Memory B cell (primary cell): ENCODE measurements at places on chromosomes 16 and 17.
A peak's percentile ranks its signal among the peaks of the same experiment; 100 is the strongest.

DNA sequence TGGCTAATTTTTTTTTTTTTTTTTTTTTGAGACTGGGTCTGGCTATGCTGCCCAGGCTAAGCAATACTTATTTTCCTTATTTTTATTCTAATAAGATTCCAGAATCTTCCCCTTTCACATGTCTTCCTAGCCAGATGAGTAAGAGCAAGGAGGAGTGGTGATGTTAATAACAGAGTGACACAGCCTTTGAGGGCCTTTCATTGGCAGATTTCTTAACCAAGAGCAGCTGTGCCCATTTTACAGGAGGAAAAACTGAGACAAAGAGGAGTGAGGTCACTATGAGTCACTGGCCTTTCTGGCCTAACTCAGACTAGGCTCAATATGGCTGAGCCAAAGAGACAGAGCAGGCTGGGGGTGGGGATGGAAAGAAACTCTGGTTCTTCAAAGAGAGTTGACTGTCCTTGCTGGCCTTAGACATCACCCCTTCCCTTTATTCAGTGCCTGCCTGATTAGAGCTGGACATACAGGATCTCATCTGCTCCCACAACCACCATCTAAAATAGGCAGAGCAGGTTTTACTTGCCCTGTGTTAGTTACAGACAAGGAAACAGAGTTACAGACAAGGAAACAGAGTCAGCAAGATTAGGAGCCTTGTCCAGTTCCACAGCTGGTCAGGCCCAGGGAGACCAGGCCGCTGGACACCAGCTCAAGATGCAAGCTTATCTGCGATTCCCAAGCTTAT lies 50.0 kb upstream of the TOB1 start:
- DNase-seq, result no peak

DNA sequence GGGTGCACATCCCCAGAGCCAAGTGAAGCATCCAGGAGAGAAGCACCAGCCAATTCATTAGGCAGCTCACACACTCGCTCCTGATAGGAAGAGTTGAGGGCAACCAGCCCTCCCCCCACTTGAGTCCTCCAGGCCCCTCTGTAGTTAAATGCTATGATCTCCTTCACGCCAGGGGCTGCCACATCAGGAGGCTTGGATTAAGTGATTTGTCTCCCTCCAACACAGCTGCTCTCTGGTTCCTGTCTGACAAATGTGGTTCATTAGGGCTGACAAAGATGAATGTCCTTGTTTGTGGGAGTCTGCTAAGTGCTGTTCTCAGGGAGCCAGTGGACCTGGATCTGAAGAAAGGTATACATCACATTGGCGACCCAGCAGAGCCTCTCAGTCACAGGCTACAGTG lies 94.5 kb upstream of the WSCD1 start:
- no peak for DNase-seq

- DNase-seq, result no peak
These were observed 1.7 kb downstream of the FZD2 start for GRCh38 chr17:44558710-44559633.

- no peak for DNase-seq
These were observed 271.0 kb downstream of the PHKB start for GRCh38 chr16:47732122-47732521.

DNA sequence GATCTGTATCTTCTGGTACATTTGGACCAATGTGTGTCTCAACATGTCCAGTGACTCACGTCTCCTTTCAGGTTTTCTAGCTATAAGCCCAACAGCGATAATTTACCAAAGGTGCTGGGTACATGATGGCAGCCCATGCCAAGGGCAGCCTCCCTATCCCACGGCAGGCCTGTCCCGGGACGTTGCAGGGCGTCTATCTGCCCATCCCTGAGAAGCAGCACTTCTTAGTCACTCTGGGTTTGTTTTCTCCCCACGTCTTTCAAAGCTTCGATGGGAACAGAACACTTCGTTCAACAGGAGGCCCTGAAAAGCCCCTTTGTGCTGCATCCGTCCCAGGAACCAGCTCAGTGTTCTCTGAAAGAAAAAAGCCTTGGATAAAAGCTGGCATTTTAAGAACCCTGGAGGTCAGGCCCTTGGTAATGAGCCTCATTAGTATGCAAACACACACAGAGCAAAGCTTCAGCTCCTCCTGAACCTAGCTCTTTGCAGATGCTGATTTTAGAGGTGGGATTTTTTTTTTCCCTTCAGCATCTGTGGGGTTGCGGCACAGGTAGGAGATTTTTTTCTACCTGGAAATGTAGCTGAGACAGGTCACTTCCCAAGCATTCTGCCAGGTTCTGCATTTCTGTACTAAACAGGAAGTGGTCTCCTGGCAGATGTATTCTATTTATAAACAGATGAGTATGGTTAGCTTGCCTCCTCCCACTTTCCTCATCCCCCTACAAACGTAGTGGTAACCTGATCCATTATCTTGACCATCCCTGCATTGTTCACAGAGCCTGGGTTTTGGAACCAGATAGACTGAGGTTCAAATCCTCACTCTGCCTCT lies 17.5 kb upstream of the MT4 start:
- no peak for DNase-seq

- peak; percentile 96 for DNase-seq
These were observed at the start of the genes IFT20 and TNFAIP1 for GRCh38 chr17:28335201-28335958. TSS of gene IFT20 (minus strand) at chr17:28335472. CDS start at chr17:28331985, 3,487 bp downstream. TSS of gene TNFAIP1 (plus strand) at chr17:28335761. CDS start at chr17:28339522, 3,761 bp downstream.

DNA sequence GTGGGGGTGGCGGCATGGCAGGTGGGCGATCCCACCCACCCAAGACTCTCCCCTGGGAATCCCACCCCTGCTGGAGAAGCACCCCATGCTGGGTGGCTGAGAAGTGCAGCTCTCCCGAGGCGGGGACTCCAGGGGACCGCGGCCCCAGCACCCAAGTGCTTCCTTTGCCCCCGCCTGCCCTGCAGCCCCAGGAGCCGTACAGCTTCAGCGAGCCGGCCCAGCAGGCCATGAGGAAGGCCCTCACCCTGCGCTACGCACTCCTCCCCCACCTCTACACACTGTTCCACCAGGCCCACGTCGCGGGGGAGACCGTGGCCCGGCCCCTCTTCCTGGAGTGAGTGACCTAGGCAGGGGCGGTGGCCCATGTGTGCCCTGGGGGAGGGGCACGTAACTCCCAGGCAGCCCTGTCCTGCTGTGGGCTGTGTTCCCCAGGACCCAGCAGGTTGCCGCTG lies 11.7 kb downstream of the GAA start:
- no peak for DNase-seq

DNA sequence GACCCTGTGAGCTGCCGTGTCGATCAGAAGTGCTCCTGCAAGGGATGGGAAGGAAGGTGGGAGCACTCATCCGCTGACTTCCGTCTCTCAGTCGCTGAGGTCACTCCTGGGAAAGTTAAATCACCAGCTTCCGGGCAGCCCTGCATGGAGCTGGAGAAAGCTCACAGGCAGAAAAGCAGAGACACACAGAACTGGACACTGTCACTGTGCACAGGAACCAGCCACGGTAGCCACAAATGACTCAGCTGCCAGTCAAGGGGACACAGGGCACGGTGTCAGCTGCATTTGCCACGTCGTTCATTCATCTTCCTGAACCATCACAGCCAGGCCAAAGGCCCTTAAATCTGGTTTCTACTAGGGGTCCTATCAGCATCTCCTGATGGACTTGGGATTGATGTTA lies 226.4 kb upstream of the PSMD7 start:
- no peak for DNase-seq

DNA sequence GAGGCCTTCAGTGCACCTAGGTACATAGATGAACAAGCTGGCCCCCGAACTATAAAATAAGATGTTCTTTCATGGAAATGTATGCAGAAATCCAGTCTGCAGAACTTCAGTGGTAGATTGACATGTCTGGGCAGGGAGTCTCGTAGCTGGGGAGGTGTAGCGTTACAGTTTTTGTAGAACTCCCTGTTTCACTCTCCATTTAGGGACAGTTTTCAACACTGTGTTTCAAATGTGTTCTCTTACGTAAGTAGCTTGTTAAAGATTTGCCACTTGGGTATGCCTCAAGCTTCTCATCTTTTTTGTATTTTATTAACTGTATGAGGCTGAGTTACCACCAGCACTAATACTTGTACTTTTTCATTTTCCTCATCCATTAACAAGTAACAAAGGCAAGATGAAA lies 46.6 kb downstream of the PLD6 start:
- no peak for DNase-seq

- peak; percentile 55 for DNase-seq
These were observed 1.2 kb downstream of the HS3ST3B1 start for GRCh38 chr17:14302091-14302430.

- no peak for DNase-seq
These were observed 253.2 kb downstream of the PRKCA start for GRCh38 chr17:66555605-66556004.
